ENCODE measurements at places on chromosomes 11 and 22.

DNA sequence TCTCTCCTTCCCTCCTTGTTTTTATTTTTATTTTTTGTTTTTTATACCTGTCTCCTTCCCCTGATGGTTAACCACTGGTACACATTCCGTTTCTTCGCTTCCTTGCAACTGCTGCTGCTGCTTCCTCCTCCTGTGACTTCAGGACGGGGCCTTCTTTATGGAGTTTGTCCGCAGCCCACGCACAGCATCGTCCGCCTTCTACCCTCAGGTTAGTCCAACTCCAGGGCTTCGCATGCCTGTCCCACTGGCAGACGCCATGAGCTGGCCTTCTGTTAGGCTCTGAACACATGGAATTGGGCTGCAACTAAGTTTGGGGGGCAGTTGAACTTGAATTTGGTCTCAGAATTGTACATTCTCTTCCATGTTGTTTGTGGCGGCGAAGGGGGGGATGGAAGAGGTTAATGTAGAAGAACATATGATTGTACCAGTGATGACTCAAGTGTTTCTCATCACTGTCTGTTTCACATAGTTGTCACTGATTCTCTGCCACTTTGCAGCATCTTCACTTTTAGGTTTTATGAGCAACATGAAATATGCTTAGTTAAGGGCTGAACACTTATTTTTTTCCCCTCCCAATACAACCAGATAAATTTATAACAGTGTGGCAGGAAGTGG is 83.0 kb upstream of the YWHAH start:
- DNase-seq: no peak

- DNase-seq: no peak
Observed at GRCh38 chr22:17875631-17876030, 101.4 kb upstream of the BID start.

GRCh38 chr22:27948569-27948968 is 29.5 kb upstream of the PITPNB start:
- no peak for DNase-seq

DNA sequence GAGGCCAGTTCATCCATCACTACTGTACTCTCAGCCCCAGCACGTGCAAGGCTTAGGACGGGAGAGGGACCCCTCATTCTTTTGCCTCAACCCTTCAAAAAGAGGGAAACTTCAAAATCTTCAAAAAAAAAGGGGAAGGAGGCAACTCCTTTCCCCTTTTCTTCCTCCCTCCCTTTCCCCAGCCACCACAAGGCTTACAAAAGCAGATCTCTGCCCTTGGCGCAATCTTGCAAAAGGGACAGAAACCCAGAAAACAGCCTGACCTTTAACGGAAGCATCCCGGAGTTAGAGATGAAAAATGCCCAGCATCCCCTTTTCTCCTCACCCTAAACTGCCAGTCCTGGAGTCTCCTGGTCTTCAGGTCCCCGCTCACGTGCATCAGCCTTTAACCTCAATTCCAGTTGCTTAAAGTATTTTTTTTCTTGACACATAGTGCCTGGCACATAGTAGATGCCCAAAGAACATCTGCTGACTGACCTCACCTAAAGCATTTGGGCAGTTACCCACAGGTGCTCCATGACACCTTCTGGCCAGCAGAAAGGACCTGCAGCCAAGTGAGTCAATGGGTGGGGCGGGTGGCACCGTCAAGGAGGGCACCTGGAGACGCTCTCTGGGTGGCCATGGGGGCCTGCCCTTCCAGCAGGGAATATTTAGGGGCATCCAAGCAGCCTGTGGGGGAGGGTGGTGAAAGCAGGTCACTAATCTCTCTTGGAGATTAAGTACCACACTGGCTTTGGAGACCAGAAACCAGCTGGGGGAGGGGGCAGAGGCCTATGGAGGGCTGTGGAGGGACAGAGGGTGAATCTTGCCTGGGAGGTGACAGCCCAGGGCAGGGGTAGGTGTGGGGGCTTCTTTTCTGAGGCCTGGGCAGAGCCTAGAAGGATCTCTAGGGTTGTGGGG is 16.3 kb downstream of the NECTIN1 start:
- DNase-seq: no peak

DNA sequence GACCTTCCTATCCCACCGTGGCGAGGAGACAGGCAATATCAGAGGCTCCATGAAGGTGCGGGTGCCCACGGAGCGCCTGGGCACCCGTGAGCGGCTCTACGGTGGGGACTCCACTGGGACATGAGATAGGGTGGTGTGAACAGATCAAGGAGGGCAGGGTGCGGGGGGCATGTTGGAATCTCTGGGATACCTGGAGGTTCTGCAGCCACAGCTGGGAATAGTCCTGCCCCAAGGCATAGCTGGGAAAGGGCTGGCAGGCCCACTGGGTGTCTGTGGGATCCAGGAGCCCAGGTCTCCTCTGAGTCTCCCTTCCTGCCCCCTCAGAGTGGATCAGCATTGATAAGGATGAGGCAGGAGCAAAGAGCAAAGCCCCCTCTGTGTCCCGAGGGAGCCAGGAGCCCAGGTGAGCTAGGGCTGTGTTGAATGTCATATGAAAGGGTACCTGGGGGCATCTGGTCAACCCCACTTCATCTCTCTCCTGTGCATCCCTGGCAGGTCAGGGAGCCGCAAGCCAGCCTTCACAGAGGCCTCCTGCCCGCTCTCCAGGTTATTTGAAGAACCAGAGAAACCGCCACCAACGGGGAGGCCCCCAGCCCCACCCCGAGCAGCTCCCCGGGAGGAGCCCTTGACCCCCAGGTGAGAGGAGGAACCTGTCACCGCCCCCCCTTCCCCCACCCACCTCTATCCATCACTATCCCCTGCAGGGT is 8.5 kb downstream of the PHOX2A start:
- no peak for DNase-seq

DNA sequence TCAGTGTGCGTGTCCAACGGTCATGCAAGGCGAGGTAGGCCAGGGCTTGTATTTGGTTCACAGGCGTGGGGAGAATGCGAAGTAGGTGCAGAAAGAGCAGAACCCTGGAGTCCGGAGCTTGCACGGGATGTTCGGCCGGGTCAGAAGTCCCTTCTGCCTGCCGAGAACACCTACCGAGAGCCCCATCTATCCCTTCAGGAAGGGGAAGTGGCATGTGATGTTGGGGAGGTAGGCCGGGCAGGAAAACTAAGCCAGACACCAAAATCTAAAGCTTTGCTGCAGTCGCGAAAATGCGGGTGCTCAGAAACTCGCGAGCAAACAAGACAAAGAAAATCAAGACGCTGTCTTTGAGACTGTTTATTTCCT is 435 bp upstream of the TAF6L start:
- no peak for DNase-seq

DNA sequence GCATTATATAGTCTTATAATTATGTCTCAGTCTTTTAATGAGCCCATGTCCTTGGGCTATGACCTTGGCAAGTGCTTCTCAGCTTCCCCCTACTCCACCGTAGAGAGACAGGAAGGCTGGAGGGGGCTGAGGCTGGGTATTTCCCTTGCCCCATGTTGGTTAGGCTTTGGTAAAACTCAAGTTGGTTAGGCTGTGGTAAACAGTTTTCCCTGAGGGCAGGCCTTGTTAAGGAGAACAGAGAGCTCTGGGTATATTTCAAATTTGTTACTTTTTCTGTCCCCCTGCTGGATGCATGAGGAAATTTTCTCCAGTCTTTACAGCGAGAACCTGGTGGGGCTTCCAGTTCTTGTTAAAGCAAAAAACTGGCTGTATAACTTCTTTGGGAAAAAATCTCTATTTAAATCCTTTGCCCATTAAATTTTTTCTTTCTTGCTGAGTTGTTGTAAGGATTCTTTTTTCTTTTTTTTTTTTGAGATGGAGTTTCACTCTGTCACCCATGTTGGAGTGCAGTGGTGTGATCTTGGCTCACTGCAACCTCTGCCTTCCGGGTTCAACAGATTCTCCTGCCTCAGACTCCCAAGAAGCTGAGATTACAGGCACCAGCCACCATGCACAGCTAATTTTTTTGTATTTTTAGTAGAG is 12.2 kb upstream of the DCHS1 start:
- peak; percentile 50 for DNase-seq

- DNase-seq: no peak
Observed at GRCh38 chr11:45150301-45150700, 3.9 kb downstream of the PRDM11 start.

DNA sequence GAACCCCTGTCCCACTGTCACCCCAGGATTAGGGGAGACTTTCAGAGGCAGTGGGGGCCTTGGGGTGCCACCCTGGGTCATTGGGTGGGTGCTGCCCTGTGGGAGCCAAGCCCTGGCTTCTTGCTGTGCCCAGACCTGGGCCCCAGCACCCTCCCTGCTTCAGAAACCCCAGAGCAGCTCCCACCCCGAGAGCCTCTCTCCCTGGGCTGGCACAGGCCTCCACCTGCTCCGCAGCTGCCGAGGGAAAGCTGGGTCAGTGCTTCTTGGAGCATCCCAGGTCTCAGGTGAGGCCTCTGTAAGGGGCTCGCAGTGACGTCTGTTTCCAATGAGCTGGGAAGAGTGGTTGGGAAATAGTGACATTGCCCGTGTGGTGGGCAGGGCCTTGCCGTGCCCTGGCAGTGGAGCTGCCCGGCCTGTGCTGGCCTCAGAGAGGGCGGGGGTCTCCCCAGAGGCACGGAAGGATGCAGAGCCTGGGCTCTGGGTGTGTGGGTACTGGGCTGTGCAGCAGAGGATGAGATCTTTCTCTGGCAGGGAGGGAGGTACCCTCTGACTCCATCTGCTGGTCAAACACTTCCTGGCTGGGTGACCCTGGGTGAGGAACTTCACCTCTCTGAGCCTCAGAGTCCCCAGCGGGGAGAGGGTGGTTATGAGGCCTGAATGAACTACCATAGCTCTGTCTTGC is 23.0 kb downstream of the C22orf23 start:
- no peak for DNase-seq

DNA sequence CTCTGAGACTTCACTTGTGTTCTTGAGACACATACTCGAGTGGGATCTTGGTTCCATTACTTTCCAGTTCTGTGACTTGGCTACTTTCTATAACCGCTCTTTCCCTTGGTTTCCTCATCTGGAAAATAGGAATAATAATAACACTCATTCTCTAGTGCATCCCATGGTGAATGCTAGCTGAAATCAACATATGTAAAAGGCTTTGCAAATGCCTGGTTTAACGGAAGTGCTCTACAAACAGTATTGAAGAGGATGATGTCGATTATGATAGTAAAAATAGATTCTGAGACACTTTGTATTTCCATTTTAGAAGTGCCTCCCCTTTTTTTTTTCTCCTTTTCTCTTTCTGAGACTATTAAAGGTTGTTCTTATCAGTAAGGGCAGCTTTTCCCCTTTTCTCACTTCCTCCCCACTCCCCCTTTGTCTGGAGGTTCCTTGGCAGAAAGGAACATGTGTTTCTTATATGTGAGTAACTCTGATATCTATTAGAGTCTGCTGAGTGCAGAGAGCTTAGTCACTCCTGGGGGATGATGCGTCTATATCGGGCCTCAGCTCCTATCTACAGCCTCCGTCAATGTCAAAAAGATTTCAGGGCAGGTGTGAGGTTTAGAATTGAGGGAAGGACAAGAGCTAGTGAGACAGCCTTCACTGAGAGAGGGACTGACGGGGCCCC is 489.3 kb downstream of the NTM start:
- DNase-seq: no peak

GRCh38 chr22:17906978-17907747 is 117.2 kb downstream of the MICAL3 start:
- DNase-seq: no peak

GRCh38 chr11:78465169-78465942 is 47.7 kb upstream of the GAB2 start:
- DNase-seq: no peak

- DNase-seq: no peak
Observed at GRCh38 chr11:69044111-69045013, 4.4 kb upstream of the TPCN2 start.

DNA sequence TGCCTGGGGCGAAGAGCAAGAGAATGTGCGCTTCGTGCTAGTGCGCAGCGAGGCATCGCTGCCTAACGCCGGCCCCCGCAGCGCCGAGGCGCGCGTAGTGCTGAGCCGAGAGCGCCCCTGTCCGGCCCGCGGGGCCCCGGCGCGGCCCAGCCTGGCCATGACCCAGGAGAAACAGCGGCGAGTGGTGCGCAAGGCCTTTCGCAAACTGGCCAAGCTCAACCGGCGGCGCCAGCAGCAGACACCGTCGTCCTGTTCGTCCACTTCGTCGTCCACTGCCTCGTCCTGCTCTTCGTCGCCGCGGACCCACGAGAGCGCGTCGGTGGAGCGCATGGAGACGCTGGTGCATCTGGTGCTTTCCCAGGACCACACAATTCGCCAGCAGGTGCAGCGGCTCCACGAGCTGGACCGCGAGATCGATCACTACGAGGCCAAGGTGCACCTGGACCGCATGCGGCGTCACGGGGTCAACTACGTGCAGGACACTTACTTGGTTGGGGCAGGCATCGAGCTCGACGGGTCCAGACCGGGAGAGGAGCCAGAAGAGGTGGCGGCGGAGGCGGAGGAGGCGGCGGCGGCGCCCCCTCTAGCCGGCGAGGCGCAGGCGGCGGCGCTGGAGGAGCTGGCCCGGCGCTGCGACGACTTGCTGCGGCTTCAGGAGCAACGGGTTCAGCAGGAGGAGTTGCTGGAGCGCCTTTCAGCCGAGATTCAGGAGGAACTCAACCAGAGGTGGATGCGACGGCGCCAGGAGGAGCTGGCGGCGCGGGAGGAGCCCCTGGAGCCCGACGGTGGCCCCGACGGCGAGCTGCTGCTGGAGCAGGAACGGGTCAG is 1.0 kb downstream of the RASSF10 start:
- no peak for DNase-seq

DNA sequence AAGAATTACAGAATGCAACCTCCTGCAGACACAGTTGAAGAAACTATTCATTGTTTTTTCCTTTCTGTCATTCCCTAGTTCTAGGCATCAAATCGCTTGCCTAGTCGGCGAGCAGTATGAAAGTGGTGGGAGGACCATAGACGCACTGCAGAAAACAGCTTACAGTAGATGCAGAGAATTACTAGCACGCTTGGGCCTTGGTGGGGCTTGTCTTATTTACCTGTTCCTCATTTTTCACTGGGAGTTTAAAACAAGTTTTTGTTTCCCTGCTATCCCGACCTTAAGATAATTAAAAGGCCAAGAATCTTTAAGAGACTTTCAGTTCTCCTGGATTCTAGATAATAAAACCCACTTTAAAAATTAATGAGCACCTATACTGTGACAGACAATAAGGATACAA is 713 bp upstream of the ARL14EP start:
- no peak for DNase-seq

GRCh38 chr22:48090332-48090672 is 1327.9 kb downstream of the TBC1D22A start:
- no peak for DNase-seq

DNA sequence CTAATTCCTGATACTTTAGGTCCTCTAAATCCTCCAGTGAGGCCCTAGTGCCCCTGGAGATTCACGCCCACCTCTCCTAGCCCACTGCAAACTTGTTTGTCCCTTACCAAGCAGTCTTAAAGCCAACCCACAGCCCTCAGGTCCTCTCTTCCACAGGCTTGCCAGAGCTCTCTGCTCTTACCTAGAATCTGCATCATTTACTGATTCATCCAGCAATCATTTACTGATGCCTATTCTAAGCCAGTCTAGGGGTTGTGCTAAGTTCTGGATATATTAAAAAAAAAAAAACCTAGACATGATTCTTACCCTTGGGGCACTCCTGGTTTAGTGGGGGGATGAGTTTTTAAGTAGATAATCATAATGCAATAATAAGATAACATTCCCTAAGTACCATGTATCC is 43.0 kb upstream of the PLET1 start:
- no peak for DNase-seq
